ENCODE measurements at places on chromosomes 3 and 15.

- DNase-seq: no peak
These were observed 172.7 kb upstream of the CTNNB1 start for GRCh38 chr3:41026394-41027177.

DNA sequence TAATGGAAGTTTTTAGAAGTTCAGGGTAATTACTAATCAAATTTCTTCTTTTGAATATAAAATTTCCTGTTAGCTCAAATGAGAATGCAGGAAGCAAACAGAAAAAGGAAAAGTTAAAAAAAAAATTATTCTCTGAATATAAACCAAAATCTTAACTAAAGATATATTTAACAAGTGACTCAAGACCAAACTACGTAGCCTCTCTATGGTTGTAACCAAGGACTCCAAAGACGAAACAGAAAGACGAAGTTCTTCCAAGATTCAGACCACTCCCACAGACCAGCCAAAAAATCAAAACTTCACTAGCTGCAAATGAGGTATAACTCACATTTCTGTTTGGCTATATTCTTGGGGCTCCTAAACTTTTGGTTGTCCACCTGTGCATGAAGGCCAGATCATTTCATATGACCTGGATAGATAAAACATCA, 846.5 kb upstream of the ALCAM start:
- no peak for DNase-seq

GRCh38 chr3:29201604-29202003, 79.3 kb upstream of the RBMS3 start:
- no peak for DNase-seq

DNA sequence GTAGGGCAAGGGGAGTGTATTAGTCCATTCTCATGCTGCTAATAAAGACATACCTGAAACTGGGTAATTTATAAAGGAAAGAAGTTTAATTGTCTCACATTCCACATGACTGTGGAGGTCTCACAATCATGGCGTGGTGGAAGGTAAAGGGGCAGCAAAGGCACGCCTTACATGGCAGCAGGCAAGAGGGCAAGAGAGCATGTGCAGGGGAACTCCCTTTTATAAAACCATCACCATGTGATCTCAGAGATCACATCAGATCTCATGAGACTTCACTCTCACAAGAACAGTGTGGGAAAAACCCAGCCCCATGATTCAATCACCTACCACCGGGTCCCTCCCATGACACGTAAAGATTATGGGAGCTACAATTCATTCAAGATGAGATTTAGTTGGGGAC, 41.4 kb downstream of the SUMF1 start:
- DNase-seq: no peak

DNA sequence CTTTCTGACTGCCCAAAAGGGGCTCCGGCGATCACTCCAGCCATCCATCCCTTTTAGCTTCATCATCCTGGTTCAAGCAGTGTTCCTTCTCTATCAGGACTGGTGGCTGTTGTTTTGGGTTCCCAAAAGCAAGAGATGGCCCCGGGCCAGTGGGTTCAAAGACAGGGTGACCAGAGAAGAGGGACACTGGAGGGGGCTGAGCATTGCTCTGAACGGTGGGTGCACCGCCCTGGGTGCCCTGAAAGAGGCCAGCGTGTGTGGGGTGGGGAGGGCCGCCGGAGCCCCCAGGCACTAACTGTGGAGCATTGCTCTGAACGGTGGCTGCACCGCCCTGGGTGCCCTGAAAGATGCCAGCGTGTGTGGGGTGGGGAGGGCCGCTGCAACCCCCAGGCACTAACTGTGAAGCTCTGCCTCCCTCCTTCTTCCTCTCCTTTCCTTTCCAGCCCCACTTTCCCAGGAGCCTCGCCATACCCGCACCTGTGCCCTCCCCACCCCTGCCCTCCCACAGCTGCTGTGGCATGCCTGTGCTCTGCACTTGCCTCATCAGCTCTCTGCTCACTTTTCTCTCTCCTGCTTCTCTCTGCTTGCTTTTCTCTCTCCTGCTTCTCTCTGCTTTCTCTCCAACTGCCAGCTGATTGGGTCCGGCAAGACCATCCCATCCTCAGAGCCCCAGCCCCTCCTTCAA, 37.4 kb upstream of the OR4F6 start:
- no peak for DNase-seq

GRCh38 chr15:63122002-63122875, 578 bp downstream of the LACTB start:
- DNase-seq: peak; percentile 77

DNA sequence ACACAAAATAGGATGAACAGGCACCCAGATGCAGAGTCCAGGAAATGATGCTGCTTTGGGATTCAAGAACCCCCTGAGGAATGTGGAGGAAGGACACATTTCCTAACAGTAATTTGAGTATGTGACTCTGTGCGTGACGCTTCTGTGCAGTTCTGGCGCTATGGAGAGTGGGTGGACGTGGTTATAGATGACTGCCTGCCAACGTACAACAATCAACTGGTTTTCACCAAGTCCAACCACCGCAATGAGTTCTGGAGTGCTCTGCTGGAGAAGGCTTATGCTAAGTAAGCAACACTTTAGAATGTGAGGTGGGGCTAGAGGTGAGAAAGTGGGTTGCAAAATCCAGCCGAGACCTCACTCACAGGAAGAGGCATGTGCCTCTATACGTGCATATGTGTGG, 28.3 kb downstream of the CAPN3 start:
- no peak for DNase-seq

- no peak for DNase-seq
These were observed 45.3 kb downstream of the SEMA6D start for GRCh38 chr15:47762621-47763020.

DNA sequence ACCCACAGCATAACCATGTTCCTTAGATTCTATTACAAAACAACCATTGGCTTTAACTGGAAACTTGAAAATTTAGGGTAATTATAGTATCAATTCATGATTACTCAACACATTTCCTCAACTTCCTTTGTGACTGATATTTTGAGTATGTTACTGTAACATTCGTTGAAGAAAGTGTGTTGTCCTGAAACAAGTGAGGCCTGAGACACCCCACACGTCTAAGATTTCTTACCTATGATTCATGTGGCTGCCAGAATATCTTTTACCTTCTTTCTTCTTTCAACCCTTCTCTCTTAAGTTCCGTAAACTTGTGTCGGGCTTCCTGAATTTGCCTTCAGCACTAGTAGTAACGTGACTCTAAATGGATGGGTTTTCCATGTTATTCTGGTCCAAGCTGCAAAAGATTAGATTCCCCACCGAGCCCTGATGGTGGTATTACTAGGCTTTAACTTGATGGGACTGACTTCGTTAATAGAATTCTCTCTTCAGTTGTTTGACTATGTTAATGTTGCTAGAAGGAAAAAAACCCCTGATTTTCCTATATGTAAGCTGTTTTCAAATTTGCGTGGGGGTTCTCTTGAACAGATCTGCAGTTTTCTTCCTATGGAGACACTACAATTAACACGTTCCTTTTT, 296.0 kb upstream of the ICE2 start:
- DNase-seq: no peak

DNA sequence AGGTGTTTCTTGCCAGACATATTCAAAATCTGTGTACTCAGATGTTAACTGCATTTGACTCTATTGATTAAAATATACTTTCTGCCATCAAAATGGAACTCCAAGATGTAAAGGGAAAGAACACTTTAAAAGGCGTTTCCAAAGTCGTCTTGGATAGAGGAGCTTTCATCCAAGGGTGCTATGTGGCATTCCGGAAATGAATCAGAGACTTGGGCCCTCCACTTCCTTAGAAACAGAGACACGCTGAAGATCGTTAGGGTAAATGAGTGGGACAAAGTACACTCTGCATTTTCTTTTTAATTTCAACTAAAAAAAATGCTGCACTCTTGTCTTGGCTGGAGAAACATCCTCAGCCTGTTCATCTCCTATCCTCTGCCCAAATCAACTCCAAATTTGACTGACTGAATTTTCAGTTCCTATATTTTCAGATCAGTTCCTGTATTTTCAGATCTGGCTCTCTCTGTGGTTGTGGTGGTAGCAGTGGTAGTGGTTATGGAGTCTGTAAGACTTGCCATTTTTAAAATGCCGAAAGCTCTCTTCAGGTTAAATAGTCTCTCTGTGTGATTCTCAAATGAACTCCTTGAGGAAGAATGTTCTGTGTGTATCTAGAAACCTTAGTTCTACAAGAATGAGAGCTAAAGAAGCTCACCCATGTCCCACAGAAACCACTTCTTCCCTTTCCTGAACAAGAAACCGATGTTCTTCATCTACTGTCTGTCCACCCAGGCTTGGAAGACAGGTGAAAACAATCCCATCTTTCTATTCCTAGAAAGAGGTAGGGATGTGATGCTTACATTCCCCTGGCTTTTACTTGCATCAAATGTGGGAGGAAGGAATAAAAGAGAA, 156.8 kb upstream of the ICE2 start:
- peak; percentile 16 for DNase-seq

- no peak for DNase-seq
These were observed 318.6 kb upstream of the SATB1 start for GRCh38 chr3:18743761-18744160.

- no peak for DNase-seq
These were observed 38.2 kb upstream of the RNF7 start for GRCh38 chr3:141699897-141700296.

- DNase-seq: no peak
These were observed 301.6 kb downstream of the ZPLD1 start for GRCh38 chr3:102736288-102736974.

GRCh38 chr3:126476166-126477060, 722 bp upstream of the ZXDC start:
- no peak for DNase-seq
